ENCODE measurements at places on chromosomes 3 and 15.

- no peak for DNase-seq
These were observed 217.3 kb downstream of the SHQ1 start for GRCh38 chr3:72630969-72631344.

DNA sequence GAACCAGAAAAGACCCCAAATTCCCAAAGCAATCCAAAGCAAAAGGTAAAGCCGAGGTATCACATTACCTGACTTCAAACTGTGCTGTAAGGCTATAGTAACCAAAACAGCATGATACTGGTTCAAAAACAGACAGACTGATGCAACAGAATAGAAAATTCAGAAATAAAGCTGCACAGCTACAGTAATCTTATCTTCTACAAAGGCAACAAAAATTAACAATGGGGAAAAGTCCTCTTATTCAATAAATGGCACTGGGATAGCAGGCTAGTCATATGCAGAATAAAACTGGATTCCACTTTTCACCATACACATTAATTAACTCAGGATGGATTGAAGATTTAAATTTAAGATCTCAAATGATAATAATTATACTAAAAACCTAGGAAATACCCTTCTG, 392.6 kb upstream of the CBLB start:
- DNase-seq, result no peak

DNA sequence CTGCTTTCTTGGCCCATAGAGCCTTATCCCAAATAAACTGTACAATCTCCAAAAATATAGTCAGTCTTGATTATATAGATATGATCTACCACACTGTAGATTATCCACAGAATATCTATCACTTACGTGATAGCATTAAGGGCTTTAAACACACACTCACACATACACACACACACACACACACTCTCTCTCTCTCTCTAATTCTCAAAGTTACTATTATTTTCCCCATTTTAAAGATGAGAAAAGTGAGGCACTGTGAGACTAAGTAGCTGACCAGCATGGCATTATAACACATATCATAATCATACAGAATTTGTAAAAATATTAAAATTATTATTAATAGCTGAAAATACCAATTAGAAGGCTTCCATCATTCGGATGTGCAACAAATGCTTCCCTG, 4.2 kb downstream of the TBC1D5 start:
- DNase-seq, result no peak

GRCh38 chr3:189563853-189564563, 67.2 kb upstream of the TP63 start:
- no peak for DNase-seq

- no peak for DNase-seq
These were observed 401.2 kb upstream of the C2CD4B start for GRCh38 chr15:62566248-62566647.

GRCh38 chr15:27648359-27648758, 450.8 kb downstream of the OCA2 start:
- no peak for DNase-seq

GRCh38 chr15:92071045-92071634, 217.6 kb downstream of the SLCO3A1 start:
- DNase-seq, result peak; percentile 54

DNA sequence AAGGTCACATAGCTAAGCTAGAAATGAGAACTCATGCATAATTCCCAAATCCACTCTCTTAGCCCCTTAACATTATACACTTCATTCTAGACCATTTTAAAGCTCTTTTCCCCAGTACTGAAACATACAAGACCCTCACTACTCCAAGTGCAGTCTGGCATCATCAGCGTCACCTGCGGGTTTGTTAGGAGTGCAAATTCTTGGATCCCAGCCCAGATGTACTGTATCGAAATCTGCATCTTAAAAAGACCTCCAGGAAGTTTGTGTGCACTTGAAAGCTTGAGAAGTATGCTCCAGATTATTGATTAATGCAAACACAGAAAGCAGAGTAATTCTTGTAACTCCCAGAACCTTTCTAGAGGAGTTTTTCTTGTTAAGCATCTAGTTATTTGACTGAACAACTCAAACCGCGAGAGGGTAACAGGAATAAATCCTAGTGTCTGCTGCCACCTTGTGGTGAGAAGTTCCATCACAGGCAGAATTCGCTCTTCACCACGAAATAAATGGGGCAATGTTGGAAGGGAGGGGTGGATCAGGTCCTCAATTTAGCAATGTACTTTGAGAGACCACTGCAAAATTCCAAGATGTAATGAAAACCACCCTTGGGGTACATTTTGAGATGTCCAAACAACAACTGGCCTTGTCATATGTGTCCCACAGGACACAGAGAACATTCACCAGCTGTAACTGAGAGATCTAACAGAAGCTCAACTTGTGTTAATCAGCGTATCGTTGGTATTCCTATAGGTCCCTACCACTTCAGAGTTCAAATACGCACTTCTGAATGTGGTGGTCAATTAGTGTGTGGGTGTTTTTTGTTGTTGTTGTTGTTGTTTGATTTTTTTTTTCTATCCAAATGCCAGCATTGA, 583 bp upstream of the C3orf49 start:
- DNase-seq, result peak; percentile 77

DNA sequence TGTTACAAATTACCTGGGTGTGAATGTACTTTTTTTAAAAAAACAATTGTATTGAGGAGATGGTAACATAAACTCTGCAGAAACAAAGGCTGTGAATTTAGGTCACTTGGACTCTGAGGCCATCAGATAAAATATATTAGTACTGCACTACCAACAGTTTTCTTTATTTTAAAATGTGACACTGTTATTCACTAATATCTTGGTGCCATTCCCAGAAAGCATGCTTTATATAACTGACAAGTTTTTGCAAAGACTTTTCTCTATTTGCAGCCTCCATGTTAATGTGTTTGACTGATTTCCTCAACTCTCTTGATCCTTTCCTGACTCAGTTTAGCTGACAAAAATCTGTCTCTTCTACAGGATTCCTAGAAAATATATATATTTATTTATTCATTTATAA, 26.5 kb upstream of the ACTL6A start:
- no peak for DNase-seq

GRCh38 chr3:106049821-106050220, 181.0 kb upstream of the CBLB start:
- DNase-seq, result no peak

DNA sequence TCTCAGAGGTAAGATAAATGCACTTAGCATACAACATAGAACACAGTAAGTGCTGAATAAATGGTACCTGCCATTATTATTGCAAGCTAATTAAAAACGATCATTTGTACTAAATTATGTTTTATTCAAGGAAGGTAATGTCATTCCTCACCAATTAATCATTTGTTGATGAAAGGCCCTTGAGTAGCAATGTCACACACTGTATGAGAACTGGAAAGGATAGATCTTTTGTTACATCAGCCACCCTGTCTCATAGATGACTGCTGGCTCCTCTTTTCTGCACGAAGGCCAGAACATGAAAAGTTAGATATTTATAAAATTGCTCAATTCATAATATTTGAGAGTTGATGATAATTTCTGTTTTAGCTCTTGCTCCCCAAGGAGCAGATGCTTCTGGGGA, 415.4 kb downstream of the RBMS3 start:
- no peak for DNase-seq

DNA sequence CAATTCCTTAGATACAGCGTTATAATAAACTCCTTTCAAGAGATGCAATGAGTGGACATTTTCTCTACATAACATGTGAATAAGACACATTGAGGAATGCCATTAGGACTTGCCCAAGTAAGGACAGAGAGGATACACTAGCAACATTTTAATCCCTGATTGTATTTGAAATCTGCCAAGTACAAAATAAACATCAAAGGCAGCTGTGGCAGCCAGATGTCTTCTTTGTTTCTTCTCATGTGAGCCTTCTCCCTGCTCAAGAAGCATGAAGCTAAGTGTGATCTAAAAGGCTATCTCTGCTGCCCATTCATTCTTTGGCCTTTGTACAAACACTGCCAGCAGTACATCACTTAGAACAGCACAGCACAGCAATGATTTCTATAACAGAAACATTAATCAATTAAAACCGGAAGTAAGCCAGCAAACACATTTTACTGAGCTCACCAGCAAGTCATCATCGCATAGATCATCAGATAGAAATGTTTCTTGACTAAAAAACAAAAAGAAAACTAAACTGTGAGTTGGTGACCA, 364.0 kb downstream of the CNTN6 start:
- DNase-seq, result no peak

DNA sequence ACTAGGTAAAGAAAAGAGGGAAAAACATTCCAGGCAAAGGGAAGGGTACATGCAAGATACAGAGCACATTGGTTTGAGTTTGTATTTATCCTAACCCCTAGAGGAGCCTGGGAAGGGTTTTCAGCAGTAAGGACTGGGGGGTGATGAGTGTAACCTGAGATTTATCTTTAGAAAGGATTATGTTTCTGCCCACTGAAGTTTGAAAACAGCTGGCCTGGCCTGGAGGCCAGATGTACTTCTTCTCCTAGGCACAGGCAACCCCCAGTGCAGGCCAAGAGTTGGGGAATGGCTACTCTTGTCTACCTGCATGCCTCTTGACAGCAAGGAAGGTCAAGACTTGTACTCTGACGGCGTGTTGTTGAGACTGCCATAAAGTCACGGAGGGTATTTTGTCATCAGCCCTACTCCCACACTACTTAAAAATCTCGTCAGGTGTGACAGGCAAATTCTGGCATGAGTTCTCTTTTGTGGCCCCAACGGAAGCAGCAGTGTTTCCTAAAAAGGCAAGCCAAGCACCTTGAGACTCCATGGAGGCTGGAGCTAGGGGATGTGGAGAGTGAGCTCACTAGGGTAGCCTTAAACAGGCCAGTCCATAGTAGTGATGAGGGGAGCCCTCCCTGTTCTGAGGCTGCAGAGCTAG, 241.5 kb upstream of the WNT5A start:
- no peak for DNase-seq

- DNase-seq, result peak; percentile 40
These were observed 75.3 kb downstream of the NCEH1 start for GRCh38 chr3:172635588-172635987.

GRCh38 chr3:99315896-99316295, 322.5 kb upstream of the COL8A1 start:
- no peak for DNase-seq

DNA sequence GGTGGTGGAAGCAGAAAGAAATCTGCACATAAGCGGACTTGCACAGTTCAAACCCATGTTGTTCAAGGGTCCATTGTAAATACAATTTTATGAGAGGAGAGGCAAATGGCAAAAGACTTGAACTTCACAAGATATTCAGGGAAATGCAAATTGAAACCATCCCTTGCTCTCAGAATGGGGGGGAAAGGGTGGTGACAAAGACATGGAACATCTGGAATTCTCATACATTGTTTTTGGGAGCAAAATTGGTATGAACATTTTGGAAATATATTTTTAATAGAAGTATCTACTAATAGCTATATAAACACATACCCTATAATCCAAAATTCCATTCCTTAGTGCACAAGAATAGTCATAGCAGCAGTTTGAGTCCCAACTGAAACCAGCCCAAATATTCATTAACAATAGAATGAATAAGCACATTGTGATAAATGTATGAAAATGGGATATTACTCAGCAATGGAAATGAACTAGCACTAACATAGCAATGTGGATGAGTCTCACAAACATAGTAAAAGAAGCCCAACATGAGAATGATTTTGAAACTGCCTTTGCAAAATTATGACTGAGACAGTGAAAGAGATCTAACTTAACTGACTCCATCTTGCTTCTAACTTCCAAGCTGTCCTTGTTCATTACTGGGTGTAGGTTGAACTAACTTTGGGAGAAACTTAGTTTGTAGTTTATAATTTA, 77.2 kb downstream of the CD200R1L start:
- DNase-seq, result peak; percentile 41

DNA sequence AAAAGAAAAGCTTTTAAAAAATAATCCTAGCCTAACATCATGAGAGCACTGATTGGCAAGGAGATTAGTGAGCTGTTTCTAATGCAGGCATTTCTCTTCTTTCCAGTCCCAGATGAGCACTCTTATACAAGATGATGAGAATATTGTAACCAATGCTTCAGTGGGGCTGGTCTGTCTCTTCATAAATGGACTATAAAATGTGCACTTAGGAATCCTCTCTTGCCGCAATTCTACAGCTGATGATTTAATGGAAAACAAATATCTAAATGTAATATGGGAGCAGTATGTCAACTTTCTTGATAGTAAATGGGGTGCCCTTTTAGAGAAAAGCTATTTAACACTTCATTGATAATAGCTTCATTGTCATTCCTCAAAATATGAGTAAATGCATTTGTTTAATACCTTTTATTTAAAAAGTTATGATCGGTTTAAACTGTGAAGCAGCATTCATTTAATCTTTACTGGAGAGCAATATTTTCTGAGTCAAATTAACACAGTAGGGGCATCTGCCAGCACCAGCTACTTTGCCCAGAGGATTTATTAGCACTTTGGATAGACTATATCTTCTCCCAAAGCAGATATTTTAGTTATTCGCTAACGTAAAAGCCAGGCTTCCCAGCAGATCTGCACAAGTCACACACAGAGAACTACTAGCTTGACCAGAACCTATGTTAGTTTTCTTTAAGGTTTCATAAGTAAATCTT, 985.9 kb downstream of the DIPK2A start:
- no peak for DNase-seq

- DNase-seq, result no peak
These were observed 826 bp downstream of the SHC4 start for GRCh38 chr15:48962662-48963523.

DNA sequence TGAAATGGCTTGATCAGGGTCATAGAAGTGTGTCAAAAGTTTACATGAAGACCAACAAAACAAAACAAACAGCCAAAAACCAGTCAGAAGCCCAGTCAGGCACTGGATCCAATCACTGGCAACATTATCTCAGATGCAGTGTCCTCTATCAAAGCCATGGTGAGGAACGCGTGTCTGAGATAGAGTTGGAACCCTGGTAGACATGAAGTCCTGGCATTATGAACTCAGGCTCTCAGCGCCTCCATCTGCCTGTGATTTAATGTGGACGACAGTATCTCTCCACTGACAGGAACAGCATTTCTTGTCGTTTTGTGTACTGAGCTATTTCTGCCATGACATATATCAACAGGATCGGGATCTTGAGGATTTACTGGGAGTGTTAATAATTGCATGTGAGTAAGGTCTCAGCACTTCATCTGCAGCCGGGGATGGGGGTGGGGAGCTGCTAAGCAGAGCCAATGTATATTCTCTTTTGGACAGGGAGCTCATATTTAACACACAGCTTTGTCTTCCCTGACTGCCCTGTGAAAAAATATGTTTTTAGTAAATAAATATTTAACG, 1120.0 kb downstream of the IGSF11 start:
- no peak for DNase-seq

DNA sequence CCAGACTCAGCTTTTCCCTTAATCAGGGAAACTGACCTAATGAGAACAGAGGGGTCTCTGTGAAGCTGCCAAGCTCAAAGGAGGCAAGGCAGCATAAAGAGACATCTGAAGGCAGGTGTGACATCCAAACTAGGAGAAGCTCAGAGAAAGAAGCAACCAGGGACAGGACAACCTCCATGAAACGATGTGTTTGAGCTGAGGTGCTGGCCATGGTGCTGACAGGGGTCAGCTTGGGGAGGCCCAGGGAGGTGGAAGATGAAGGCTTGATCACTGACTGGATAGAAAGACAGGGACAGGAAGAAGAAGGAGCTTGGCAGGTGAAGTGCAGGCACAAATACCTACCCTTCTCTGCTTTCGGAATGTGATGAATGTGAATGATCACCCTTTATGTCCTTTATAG, 179.5 kb upstream of the NSMCE3 start:
- DNase-seq, result no peak
